ENCODE measurements at places on chromosomes 6 and 20. TPM values are rescaled to one million over a fixed set of nuclear protein-coding genes. Genes with fewer than 3 reads are reported as not detected.

FHL5 gene
- total RNA-seq, result not detected

RCAN2 gene
- total RNA-seq, result 2.3 TPM

LINC00237 gene
- not detected for total RNA-seq

SLCO4A1 gene
- total RNA-seq, result 0.30 TPM

SIGLEC1 gene
- total RNA-seq, result not detected

ELOVL4 gene
- 5.4 TPM for total RNA-seq

NR2E1 gene
- total RNA-seq, result not detected

Data from smooth muscle cell of the pulmonary artery (primary cell).